ENCODE measurements at places on chromosomes 7 and 10. TPM values are rescaled to one million over a fixed set of nuclear protein-coding genes. Genes with fewer than 3 reads are reported as not detected.
A peak's percentile ranks its signal among the peaks of the same experiment; 100 is the strongest.

DNA sequence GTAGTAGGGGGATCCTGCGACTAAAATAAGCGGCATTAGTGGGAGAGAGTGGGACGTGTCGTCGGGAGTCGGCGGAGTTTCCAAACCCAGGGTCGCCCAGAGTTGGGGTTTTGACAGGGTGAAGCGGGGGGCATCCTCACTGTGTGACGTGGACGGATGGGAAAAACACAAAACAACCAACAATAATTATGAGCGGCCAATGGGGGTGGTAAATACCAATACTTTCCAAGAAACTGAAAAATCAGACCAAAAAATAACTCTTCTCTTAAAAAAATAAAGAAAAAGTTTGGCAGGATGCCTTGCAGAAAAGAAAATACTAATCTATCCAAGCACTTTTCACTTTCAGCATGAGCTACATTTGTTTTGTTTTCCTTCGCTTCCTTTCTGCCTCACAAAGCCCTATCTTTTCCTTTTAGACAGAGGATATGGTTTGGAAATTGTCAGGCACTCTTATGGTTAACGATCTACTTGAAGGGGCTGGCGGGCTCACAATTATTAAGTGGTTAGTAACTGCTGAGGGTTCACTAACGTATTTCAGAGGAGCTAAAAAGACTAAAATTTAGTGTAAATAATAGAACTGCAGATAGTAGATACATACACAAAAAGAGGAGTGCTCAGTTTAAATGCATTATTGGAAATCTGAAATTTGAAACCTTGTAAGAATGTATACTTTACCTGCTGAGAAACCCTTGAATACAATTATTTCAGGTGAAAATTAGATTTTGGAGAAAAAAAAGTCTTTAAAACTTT, 802 bp upstream of the CDK6 start:
- peaks cover 1% of the 10 kb centered on the region for H3K36me3 ChIP-seq
- peak overlapping the region; percentile 80 for H3K4me3 ChIP-seq
- DNase-seq: no peak
- peaks cover 48% of the 10 kb centered on the region for H3K27me3 ChIP-seq

DNA sequence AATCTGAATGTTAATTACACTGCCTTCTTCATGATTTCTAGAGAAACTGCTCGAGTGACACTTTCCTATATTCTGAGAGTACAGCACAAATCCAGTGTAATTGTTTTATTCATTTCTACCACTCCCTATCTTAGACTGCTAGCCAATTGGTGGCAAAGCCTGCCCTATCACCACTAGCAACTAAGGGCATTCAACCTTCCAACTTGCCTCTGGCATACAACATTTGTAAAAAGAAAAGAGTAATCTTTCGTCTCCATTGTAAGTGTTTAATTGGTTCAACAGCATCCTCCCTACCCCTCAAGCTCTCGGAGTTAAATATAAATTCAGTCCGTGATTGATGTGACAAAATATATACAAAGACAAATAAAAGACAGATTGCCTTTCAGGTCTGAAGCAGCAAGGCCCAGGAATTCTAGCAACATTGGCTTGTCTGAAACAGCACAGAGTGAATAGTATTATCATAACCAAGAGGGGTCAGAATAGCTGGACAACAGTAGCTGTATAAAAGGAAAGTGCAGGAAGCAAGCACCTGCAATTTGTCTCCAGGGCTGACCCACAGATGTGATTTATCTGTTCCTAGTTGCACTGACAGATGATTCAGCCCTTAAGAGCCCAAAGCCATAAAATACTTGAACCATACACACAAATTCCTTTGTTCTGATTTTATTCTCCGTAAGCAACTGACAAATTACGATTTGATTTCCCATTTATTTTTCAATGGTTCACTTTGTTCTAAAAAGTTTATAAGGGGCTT, 47.6 kb upstream of the ANKRD1 start:
- no peak for DNase-seq
- H3K4me1 ChIP-seq: peaks cover 4% of the 10 kb centered on the region
- no peak overlapping the region for H3K4me3 ChIP-seq
- H3K27me3 ChIP-seq: peaks cover 2% of the 10 kb centered on the region
- H3K27ac ChIP-seq: no peak overlapping the region
- H3K36me3 ChIP-seq: no peaks in the 10 kb centered on the region

The VAX1 gene
- not detected for total RNA-seq

DNA sequence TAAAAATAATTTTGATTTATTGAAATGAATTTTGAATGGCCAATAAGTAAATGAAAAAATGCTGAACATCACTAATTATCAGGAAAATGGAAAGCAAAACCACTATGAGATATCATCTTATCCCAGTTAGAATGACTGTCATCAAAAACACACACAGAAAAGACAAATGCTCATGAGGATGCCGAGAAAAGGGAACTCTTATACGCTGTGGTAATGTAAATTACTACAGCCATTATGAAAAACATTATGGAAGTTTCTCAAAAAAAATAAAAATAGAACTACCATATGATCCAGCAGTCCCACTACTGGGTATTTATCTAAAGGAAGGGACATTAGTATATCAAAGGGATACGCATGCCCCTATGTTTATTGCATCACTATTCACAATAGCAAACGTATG, 15.8 kb downstream of the SCIN start:
- H3K36me3 ChIP-seq: no peaks in the 10 kb centered on the region
- H3K27ac ChIP-seq: no peak overlapping the region
- H3K27me3 ChIP-seq: no peaks in the 10 kb centered on the region
- H3K4me1 ChIP-seq: peaks cover 5% of the 10 kb centered on the region

The IDI2 gene
- not detected for total RNA-seq

GRCh38 chr7:78642751-78643150, 810.7 kb downstream of the MAGI2 start:
- no peak for DNase-seq
- H3K27ac ChIP-seq: no peak overlapping the region
- H3K4me1 ChIP-seq: peaks cover 3% of the 10 kb centered on the region

The OR2A5 gene
- total RNA-seq: not detected

The SEMA3D gene
- 27.9 TPM for total RNA-seq

The XRCC2 gene
- 12.2 TPM for total RNA-seq

The PLAC9 gene
- total RNA-seq: 0.79 TPM

The CCM2 gene
- total RNA-seq: 43.0 TPM

GRCh38 chr10:132710036-132710686, 75.8 kb downstream of the NKX6-2 start:
- no peak overlapping the region for H3K4me3 ChIP-seq
- peaks cover 35% of the 10 kb centered on the region for H3K36me3 ChIP-seq
- no peak overlapping the region for H3K27ac ChIP-seq
- H3K4me1 ChIP-seq: peaks cover 4% of the 10 kb centered on the region
- no peak for DNase-seq

GRCh38 chr10:92829786-92830377, 18.4 kb upstream of the EXOC6 start:
- no peaks in the 10 kb centered on the region for H3K36me3 ChIP-seq
- no peak for DNase-seq
- H3K27ac ChIP-seq: no peak overlapping the region
- peaks cover 26% of the 10 kb centered on the region for H3K27me3 ChIP-seq
- no peak overlapping the region for H3K4me3 ChIP-seq

GRCh38 chr7:79868010-79868409, 266.6 kb upstream of the GNAI1 start:
- H3K27me3 ChIP-seq: no peaks in the 10 kb centered on the region
- H3K36me3 ChIP-seq: no peaks in the 10 kb centered on the region
- no peak for DNase-seq
- no peak overlapping the region for H3K4me3 ChIP-seq

DNA sequence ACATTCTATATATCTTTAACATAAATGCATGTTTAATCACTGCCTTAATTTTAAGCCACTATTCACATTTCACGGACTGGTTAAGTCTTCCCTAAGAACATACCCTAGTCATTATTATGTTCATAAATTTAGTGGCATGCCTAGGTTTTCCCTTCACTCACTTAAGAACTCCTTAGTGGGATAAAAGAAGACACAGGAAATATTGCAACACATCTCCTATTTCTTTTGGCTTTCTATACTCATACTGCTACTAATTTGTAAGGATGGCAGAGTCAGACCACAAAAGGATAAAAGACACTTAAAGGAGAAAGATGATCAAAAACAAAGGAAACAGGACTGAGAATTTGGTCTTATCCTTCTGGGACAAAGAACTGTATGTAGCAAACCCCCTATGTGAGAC, 951.4 kb downstream of the SORCS3 start:
- no peak for DNase-seq
- H3K36me3 ChIP-seq: no peaks in the 10 kb centered on the region
- H3K27ac ChIP-seq: no peak overlapping the region
- H3K4me3 ChIP-seq: no peak overlapping the region

The LRRTM3 gene
- not detected for total RNA-seq

The UPK3BL2 gene
- 9.4 TPM for total RNA-seq

DNA sequence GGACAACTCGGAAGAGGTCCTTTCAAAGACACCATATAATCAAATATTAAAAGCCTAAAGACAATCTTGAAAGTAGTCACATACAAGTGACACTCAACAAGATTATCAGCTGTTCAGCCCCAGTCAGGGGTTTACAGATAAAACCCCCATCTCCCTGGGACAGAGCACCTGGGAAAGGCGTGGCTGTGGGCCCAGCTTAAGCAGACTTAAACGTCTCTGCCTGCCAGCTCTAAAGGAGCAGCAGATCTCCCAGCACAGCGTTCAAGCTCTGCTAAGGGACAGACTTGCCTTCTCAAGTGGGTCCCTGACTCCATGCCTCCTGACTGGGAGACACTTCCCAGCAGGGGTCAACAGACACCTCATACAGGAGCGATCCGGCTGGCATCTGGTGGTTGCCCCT, 18.0 kb downstream of the CDCA7L start:
- H3K27ac ChIP-seq: no peak overlapping the region
- no peaks in the 10 kb centered on the region for H3K4me1 ChIP-seq
- peaks cover 8% of the 10 kb centered on the region for H3K27me3 ChIP-seq
- no peak for DNase-seq
- H3K36me3 ChIP-seq: peaks cover 16% of the 10 kb centered on the region
- H3K4me3 ChIP-seq: no peak overlapping the region

- no peaks in the 10 kb centered on the region for H3K36me3 ChIP-seq
- peaks cover 3% of the 10 kb centered on the region for H3K27me3 ChIP-seq
- no peak overlapping the region for H3K27ac ChIP-seq
- no peaks in the 10 kb centered on the region for H3K4me1 ChIP-seq
- no peak overlapping the region for H3K4me3 ChIP-seq
These were observed 130.1 kb upstream of the MDFIC start for GRCh38 chr7:114791771-114792170.

DNA sequence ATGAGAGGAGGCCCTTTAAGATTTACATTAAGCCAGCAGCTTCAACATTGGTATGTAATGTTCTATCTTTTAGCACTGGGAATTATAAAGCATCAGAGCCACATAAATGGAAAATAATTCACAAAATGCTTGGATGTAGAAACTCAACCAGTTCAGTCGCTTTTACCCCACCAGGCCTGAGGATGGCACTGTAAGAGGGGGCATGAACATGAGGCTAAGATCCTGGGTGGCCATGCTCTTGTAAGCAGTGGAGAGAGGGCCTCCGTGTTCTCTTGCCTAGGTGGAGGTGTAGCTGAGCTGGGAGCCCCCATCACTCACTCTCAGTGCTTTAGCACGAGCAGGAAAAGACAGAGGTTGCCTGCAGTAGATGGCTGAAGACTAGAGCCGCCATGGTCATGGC, 238.8 kb downstream of the FANK1 start:
- no peak for DNase-seq
- no peak overlapping the region for H3K27ac ChIP-seq
- no peak overlapping the region for H3K4me3 ChIP-seq
- H3K27me3 ChIP-seq: peaks cover 24% of the 10 kb centered on the region
- H3K4me1 ChIP-seq: peaks cover 11% of the 10 kb centered on the region

GRCh38 chr10:110651044-110651958, 7.2 kb downstream of the RBM20 start:
- peaks cover 25% of the 10 kb centered on the region for H3K27me3 ChIP-seq
- H3K4me3 ChIP-seq: no peak overlapping the region
- no peaks in the 10 kb centered on the region for H3K36me3 ChIP-seq
- no peak overlapping the region for H3K27ac ChIP-seq

GRCh38 chr7:141455723-141456122, 95.5 kb upstream of the AGK start:
- no peaks in the 10 kb centered on the region for H3K4me1 ChIP-seq
- no peak overlapping the region for H3K27ac ChIP-seq
- H3K27me3 ChIP-seq: no peaks in the 10 kb centered on the region
- no peak overlapping the region for H3K4me3 ChIP-seq

DNA sequence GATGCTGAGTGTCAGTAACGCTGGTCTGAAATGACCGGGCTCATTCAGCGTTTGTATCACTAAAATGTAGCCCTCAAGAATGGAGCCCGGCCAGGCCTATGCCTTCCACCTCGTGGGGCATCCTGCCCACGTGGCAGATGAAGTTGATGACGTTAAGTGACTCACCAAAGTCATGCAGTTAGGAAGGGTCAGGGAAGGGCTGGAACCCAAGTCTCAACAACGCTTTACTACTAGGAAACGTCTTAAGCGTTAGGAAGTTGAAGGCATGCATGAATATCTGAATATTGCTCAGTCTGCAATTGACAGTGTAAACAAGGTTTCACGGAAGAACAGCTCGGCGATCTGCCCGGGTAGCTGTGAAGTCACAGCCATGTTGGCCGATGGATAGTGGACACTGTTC, 14.0 kb upstream of the UBE3C start:
- H3K27ac ChIP-seq: no peak overlapping the region
- no peaks in the 10 kb centered on the region for H3K36me3 ChIP-seq
- no peak overlapping the region for H3K4me3 ChIP-seq
- DNase-seq: no peak
- peaks cover 2% of the 10 kb centered on the region for H3K4me1 ChIP-seq

GRCh38 chr7:154202002-154202401, 149.8 kb downstream of the DPP6 start:
- H3K27ac ChIP-seq: no peak overlapping the region
- DNase-seq: no peak
- H3K4me1 ChIP-seq: peaks cover 1% of the 10 kb centered on the region
- H3K36me3 ChIP-seq: no peaks in the 10 kb centered on the region

- no peak overlapping the region for H3K27ac ChIP-seq
- H3K27me3 ChIP-seq: no peaks in the 10 kb centered on the region
- H3K36me3 ChIP-seq: peaks cover 24% of the 10 kb centered on the region
- no peak overlapping the region for H3K4me3 ChIP-seq
These were observed 108.4 kb downstream of the GRB10 start for GRCh38 chr7:50674299-50674698.

The HOXA7 gene
- total RNA-seq: 1.5 TPM

- peaks cover 27% of the 10 kb centered on the region for H3K36me3 ChIP-seq
- no peak for DNase-seq
- no peaks in the 10 kb centered on the region for H3K27me3 ChIP-seq
- peaks cover 16% of the 10 kb centered on the region for H3K4me1 ChIP-seq
- H3K4me3 ChIP-seq: no peak overlapping the region
- peak overlapping the region; percentile 41 for H3K27ac ChIP-seq
These were observed 39.5 kb downstream of the GARS1 start for GRCh38 chr7:30634193-30634626.

DNA sequence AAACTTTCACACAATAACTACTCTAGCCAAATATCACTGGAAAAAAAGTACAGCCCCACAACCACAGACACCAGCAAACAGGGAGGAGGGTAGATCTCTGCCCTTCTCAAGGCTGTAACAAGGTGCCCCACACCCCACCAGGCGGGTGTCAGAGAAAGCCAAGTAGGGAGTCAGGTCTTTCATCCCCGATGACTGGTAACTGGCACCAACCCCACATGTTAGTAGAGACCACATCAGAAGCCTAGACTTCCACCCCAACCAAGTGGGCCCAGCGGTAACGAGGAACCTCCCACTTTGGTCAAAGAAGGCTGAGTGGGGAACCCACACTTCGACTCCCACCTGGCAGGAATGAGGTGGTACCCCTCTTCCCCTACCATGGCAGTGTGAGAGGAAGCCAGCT, 16.4 kb upstream of the RUFY2 start:
- H3K4me3 ChIP-seq: no peak overlapping the region
- H3K36me3 ChIP-seq: peaks cover 23% of the 10 kb centered on the region
- DNase-seq: no peak
- no peaks in the 10 kb centered on the region for H3K27me3 ChIP-seq
- peak overlapping the region; percentile 73 for H3K27ac ChIP-seq

All from progenitor cell of endocrine pancreas (in vitro differentiated cells).